ENCODE measurements at places on chromosomes 6 and 20.

GRCh38 chr6:119243657-119244056, 105.9 kb downstream of the MAN1A1 start:
- DNase-seq: no peak

- DNase-seq: no peak
Measured at GRCh38 chr6:161951126-161951525, 677.3 kb upstream of the AGPAT4 start.

- no peak for DNase-seq
Measured at GRCh38 chr20:58542411-58543095, 27.4 kb upstream of the APCDD1L start.

GRCh38 chr6:34696189-34696738, 303 bp downstream of the ILRUN start:
- no peak for DNase-seq

- DNase-seq: no peak
Measured at GRCh38 chr6:32156891-32157290, 3.0 kb downstream of the PPT2 start.

GRCh38 chr6:159061805-159062563, 17.2 kb upstream of the TAGAP start:
- DNase-seq: no peak

GRCh38 chr6:145836772-145837171, 22.2 kb upstream of the FBXO30 start:
- no peak for DNase-seq

- no peak for DNase-seq
Measured at GRCh38 chr6:116877743-116878142, 701 bp downstream of the RFX6 start.

DNA sequence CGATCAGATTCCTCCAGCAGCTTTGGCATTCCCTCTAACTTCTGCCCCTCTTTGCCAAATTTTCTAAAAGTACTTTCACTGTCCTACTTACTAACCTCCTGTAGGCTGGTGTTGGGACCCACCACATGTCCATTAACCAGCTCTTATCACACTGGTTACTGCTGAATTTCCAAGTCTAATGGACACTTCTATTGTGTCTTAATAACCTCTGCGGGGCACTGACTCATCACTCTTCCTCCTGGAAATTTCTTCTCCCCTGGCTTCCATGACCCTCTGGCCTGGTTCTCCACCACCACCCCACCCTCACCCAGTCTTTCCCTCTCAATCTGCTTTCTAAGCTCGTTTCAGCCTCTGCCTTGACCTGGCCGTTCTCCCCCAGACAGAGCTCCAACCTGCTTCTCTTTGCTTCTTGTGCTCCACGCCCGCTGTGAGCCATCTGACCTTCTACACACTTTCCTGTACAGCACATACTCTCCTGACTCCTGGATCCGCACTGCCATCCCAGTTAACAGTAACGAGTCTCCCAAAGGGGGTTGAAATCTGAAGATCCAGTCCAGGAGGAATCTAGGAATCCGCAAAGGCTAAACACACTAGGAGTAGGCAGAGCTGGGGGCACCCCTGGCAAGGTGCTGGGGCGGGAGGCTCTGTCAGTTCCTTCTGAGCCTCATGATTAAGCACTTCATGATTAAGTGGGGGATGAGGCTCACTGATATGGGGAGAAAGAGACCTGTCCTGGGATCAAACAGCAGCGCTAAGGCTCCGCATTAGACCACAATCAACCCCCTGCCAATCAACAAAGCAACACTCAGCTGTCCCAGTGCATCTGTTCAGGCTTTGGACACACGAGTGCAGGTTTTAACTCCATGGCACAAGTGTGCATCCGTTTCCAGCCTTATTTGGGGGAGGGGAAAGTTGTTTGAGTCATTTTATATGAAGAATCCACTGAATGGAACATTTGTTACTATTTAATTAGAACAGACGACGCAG, 146.3 kb downstream of the LY86 start:
- DNase-seq: no peak

DNA sequence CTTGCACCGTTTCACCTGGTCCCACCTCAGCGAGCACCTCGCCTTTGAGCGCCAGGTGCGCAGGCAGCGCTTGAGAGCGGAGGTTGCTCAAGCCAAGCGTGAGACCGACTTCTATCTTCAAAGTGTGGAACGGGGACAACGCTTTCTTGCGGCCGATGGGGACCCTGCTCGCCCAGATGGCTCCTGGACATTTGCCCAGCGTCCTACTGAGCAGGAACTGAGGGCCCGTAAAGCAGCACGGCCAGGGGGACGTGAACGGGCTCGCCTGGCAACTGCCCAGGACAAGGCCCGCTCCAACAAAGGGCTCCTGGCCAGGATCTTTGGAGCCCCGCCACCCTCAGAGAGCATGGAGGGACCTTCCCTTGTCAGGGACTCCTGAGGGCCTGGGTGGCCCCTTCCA, 1.5 kb downstream of the ABT1 start:
- DNase-seq: no peak

DNA sequence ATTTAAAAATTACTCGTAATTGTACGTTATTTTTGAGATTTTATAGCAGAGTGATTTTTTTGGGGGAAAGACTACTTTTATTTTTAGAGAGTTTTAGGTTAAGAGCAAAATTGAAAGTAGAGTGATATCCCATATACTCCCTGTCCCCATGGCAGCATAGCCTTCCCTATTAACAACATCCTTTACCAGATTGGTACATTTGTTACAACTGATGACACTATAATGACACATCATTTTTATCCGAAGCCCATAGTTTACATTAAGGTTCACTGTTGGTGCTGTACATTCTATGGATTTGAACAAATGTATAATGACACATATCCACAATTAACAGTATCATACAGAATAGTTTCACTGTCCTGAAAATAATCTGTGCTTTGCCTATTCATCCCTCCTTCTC, 1126.4 kb upstream of the CITED2 start:
- DNase-seq: no peak

- DNase-seq: no peak
Measured at GRCh38 chr6:118869350-118869749, 24.6 kb upstream of the ASF1A start.

- DNase-seq: no peak
Measured at GRCh38 chr20:46401478-46401860, 4.9 kb downstream of the ELMO2 start.

GRCh38 chr6:145891565-145891964, 72.6 kb downstream of the SHPRH start:
- DNase-seq: no peak

- no peak for DNase-seq
Measured at GRCh38 chr6:127618729-127619128, 41.8 kb downstream of the C6orf58 start.

- no peak for DNase-seq
Measured at GRCh38 chr6:29737707-29738630, 14.7 kb downstream of the HLA-F start.

DNA sequence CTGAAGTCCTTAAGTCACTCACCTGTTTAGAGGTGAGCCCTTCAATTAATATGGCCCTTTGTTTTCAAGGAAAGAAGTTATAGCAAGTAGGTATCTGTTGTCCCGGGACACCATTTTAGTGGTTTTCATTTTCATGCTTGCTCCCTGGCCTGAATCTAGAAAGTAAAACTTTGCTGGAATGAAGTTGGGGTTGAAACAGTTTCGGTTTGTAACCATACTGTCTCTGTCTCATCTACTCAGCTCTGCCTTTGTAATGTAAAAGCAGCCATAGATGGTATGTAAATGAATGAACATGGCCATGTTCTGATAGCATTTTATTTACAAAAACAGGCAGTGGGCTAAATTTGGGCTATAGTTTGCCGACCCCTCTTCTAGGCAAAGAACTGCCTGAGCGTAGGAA, 64.9 kb upstream of the GNRH2 start:
- DNase-seq: no peak

DNA sequence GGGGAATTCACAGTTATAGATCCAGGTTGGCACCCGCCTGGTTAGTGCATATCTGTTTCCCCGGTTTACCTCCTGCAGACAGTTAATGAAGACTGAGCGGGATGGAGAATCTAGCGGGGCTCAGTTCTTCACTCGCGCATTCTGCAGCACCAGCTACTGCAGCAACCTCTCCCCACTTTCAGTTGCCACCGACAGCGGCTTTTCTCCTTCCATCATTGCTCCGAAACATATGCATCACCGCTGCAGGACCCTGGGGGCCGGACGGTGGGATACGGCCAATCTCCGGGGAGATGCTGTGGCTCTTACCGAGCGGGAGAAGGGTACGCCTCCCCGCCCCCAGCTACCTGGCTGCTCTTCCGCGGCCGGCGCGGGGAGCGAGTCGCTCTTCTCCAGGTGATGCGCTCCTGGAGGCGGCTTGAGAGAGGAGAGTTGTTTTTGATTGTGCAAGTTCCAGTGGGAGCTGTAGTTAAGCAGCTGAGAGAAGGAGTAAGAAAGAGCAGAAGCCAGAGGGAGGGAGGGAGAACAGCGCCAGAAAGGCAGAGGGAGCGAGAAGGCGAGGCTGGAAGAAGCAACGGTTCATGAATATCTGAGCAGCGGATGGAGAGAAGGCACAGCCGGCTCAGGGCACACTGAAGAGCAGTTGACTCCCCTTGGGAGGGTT, at the start of gene SGK1:
Gene SGK1, minus strand, starts transcription at position 642 of the 661 bp plus-strand sequence. CDS start 652 bp downstream, outside the sequence.
- no peak for DNase-seq

GRCh38 chr6:17389274-17389847, 4.0 kb upstream of the CAP2 start:
- no peak for DNase-seq

DNA sequence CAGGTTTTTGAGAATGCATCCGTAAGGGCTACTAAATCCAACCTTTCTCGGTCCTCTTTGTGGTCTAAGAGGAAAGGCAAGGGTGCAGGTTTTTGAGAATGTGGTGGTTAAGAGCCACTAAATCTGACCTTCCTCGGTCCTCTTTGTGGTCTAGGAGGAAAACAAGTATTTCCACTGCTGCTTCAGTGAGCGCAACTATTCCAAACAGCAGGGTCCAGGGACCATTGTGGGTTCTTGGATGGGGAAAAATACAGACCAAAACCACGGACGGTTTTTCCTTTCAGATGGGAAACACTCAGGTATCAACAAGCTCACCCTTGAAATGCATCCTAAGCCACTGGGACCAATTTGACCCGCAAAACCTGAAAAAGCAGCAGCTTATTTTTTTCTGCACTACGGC, 21.9 kb downstream of the BTBD9 start:
- no peak for DNase-seq

GRCh38 chr20:3777716-3778629, 3.3 kb downstream of the SPEF1 start:
- DNase-seq: no peak

- no peak for DNase-seq
Measured at GRCh38 chr20:1907586-1907985, 12.4 kb downstream of the SIRPA start.

DNA sequence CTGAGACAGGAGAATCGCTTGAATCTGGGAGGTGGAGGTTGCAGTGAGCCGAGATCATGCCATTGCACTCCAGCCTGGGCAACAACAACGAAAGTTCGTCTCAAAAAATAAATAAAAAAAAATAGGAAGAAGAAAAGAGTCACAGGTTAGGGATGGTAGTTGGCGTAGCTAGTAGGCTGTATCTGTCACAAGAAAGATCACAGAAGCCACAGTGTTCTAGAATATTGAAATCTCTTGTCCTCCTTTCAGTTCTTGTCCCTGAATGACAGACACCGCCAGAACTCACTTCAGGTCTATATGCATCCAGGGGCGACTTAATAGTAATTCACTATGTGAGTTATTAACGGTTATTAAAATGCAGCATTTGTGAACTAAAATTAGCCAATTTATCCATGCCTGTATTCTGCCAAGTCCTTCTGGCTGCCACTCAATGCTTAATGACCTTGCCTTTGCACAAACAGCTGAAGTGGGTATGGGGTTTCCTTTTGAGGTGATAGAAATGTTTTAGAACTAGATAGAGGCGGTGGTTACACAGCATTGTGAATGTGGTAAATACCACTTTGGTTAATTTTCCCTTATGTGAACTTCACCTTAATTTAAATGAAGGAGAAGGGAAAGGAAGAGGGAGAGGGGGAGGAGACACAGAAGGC, 41.3 kb upstream of the ZMYND8 start:
- no peak for DNase-seq

DNA sequence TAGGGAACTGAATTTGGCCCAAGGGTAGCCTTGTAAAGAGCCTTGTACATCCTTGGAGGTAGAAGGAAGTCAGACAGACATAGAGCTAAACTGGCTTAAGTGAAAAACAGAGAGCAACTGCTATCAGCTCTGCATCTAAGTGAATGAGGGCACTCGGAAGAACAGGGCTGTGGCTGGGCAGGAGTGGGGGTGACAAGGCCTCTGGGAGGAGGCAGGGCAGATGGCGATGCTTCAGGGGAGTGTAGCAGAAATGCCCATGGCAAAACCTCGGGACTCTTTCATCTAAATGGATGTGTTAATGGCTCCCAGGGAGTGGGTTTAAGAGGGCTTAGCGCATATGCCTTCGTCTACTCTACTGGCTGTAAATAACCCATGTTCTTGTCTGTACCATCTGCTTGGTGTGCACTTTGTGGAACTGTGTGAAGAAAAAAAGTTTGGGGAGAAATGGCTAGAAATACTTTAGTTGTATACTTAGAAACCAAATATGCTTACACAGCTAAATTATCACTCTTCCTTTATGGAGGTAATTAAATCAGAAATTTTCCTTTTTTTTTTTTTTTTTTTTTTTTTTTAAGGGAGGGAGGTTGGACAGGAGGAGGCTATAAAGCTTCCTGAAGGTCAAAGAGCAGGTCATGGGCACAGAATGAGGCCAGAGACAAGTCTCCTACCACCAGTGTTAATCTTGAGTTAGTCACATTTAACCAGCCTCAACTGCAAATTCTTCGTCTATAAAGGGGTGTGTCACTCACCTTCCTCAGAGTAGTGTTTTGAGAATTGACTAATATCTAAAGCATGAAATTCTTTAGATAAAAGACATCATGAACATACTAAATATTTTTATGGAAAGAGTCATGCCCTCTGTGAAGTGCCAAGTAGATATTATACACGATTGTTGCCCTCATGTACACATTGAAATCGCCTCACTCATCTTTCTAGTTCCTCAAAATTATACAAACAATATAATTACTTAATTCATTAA, 60.9 kb downstream of the FYN start:
- DNase-seq: no peak

- DNase-seq: no peak
Measured at GRCh38 chr6:168515376-168515775, 74.4 kb downstream of the SMOC2 start.

GRCh38 chr20:49699200-49699992, 14.3 kb downstream of the B4GALT5 start:
- no peak for DNase-seq

- DNase-seq: no peak
Measured at GRCh38 chr6:149468179-149468578, 16.6 kb downstream of the ZC3H12D start.
